ENCODE measurements at places on chromosomes 6 and 20.
A peak's percentile ranks its signal among the peaks of the same experiment; 100 is the strongest.

DNA sequence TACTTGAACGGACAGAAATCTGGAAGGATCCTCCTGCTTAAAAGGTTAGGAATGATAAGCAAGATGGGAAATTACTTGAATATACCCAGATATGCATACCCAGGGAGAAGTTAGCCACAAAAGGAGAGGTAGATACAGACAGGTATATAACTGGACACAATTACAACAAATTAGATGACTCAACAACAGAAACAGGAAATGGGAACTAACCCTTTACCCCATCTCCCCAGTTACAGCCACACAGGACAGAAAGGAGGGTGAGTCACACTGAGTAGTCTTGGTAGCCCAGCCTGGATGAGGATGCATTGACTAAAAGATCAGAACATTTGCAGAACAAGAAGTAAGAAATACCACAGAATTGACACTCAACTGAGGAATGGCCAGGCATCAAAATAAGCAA lies 61.2 kb downstream of the C6orf52 start:
- DNase-seq = peak; percentile 60

DNA sequence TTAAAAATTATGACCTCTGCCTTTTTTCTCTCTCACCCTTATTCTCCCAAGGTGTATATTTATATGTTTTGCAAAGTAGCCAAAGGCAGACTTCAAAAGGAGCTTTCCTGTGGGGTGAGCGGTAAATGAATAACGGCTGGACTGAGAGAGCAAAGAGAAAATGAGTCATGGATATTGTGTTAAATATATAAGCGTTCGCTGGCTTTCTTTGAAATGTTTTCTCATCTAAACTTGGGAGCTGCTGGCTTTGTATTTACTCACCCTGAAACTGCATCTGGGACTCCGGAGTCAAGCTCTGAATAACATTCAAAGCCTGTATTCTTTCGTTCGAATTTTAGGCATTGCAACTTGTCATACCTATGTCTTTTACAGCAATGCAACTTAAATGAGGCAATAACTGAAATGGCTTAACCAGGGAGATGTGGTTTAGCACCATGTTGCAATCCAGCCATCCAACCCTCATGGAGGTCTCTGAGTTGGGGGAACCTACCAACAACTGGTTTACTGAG lies 32.0 kb downstream of the ATXN1 start:
- no peak for DNase-seq

- DNase-seq = no peak
Measured at GRCh38 chr20:52461582-52461981, 270.0 kb upstream of the ZFP64 start.

DNA sequence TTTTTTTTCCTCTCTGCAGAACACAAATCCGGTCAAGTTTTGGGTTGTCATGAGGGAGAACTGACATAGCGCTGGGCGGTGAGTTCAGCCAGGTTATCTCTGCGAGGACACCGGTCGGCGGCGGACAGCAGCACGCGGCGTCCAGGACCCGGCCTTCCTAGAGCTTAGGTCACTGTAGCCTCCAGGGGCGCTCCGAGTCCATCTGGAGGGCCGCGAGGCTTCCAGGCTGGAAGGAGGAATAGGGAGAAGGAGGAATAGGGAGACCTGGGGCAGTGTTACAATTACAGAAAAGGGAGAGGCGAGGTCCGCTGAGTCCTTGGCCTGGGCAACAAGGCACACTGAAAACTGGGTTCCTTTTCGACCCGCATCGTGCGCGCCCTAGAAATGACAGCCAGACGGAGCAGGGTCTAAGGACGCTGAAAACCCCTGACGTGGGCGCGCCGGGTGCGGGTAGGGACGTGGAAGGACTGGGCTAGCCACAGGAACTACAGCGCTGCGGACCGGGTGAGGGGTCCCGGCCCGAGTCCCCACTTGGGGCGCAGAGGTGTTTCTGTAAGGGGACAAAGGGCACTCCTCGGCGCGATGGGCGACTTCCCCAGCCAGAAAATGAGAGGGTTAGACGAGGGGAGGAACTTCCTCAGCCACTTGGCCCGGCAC lies 536 bp upstream of the FNDC1 start:
- DNase-seq = no peak

GRCh38 chr6:160070831-160071230 lies 50.8 kb upstream of the SLC22A1 start:
- DNase-seq = no peak

DNA sequence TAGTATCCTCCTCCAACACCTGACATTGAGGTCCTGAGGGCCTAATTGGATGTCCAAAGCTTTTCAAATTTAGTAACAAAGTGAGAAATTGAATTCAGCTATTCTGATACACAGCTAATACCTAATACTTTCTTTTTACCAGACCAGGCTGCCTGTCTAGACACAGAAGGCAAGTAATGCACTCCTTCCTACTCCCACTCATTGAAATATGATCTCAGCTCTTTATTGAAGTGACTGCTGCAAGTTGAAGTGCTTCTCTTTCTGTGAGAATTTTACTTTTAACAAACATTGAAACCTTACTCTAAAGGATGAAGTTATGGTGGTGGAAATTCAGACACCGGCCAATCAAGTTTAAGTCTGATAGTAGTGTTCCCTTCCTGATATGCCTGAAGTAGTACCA lies 90.8 kb upstream of the OGFRL1 start:
- DNase-seq = no peak

DNA sequence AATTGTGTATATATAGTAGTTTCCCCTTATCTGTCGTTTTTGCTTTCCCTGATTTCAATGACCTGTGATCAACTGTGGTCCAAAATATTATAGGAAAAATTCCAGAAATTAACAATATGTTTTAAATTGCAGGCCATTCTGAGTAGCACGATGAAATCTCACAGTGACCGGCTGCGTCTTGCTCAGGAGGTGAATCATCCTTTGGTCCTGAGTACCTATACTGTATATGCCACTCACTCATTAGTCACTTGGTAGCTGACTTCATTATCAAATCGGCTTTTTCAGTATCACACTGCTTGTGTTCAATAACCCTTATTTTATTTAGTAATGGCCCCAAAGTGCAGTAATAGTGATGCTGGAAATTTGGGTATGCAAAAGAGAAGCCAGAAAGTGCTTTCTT lies 728.3 kb upstream of the EYS start:
- no peak for DNase-seq

GRCh38 chr6:35722121-35722761 lies 14.6 kb upstream of the ARMC12 start:
- DNase-seq = no peak

DNA sequence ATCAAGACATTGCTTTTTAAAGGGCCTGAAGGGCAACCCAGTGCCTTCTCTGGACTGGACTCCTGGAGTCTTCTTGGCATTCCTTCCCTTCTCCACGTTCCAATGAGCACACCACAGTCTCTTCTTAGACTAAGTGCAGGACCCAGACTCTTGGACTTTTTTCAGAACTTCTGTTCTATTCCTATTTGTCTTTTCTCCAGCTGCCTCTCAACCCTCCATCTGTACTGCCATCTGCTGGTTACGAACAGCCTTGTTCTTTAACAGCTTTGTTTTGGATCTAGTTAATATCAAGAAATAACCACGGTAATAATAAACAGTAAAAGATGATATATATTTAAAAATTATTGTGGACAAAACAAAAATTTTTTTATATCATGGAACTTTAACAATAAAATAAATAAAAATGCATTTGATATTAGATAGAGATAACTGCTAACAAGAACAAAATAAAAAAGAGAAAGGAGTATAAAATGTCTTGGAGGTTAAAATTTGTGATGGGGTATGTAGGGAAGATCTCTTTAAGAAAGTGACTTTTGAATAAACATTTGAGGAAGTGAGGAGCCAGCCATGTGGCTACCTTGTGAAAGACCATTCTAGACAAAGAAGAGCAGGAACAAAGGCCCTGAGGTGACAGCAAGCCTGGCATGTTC lies 105.1 kb upstream of the HCRTR2 start:
- peak; percentile 49 for DNase-seq

DNA sequence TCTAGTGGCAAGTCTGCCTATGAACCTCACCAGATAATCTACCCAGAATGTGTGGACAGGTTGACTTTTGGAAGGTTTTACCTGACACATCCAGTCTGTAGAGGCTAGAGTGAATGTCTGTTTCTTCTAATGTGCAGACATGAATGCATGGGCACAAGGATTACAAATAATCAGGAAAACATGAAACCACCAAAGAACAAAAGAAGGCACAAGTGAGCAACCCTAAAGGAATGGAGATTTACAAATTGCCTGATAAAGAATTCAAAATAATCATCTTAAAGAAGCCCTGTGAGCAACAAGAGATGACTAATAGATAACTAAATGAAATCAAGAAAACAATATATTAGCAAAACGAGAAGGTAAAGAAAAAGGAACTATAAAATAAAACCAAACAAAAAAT lies 876.1 kb upstream of the ADGRB3 start:
- no peak for DNase-seq

GRCh38 chr20:45452772-45453691 lies 16.5 kb upstream of the WFDC2 start:
- no peak for DNase-seq

GRCh38 chr6:139231206-139231605 lies 60.6 kb downstream of the TXLNB start:
- no peak for DNase-seq

- no peak for DNase-seq
Measured at GRCh38 chr6:25392372-25392771, 113.2 kb downstream of the CARMIL1 start.

GRCh38 chr6:136752554-136752953 lies 39.7 kb downstream of the MAP3K5 start:
- no peak for DNase-seq

DNA sequence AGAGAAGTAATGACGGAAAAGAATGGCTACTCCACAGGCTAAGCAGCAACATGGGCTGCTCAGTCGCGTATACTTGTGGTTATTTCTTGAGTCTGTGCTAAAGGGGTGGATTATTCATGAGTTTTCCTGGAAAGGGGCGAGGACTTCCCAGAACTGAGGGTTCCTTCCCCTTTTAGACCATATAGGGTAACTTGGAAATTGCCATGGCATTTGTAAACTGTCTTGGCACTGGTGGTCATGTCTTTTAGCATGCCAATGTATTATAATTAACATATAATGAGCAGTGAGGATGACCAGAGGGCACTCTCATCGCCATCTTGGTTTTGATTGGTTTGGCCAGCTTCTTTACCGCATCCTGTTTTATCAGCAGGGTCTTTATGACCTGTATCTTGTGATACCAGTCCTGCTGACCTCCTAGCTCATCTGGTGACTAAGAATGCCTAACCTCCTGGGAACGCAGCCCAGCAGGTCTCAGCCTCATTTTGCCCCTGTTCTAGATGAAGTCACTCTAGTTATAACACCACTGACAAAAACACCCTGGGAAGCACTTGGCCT lies 11.4 kb downstream of the LBP start:
- DNase-seq = no peak

DNA sequence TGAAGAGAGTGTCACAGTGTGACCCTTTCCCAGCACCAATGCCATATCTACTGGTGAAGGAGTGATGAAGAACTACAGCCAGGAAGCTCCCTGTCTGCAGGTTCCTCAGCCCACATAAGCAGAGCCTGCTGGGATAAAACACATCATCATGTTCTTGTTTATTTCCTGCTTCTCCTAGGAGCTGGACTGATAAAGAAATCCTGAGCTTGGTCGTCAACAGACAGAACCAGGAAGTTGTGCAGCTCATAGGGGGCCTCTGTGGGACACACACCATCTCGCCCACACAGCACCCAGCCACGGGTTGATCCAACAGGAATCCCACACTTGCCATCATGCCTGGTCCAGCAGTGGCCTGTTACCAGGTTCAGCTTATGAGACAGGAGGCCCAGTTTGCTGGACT lies 2.8 kb upstream of the CSTL1 start:
- DNase-seq = no peak

DNA sequence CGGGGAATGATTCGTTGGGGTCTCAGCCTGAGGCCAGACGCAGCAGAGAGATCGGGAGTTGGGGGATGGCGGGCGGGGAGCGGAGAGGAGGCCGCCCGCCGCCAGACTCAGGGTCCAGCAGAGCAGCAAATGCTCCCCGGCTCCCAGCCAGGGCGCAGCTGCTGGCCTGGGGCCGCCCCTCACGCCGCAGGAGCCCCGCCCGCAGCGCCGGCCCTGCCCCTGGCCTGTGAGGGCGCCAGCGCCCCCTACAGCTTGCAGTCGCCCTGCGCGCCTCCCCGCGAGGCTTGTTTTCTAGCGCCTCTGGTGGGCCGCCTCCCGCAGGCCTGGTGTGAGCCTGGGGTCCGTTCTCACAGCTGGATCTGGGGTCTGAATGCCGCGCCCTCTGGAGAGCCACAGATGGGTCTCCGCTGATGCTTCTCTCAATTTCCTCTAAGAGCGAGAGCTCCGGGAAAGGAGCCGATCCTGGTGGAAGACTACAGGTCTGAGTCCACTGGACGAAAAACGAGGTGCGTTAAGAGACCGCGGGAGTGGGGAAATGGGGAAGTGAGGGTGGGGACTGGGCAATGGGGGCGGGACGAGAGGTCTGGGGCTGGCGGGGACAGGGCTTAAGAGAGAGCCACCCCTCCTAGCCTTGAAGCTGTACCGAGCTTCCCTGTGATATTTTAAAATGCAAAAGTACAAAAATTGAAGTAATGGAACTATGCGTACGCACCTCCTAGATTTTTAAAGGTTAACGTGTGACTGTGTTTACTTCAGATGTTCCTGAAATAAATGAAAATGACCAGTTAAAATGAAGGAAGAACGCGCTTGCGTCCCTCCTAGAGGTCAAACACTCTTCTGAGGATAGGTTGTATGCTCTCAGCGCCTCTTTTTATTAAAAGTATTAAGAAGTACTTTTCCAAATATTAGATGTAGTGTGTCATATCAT lies 30.1 kb downstream of the TRIM38 start:
- peak; percentile 78 for DNase-seq

GRCh38 chr20:924639-925038 lies 8.5 kb upstream of the ANGPT4 start:
- DNase-seq = no peak

- DNase-seq = no peak
Measured at GRCh38 chr20:1868856-1869255, 26.4 kb upstream of the SIRPA start.

DNA sequence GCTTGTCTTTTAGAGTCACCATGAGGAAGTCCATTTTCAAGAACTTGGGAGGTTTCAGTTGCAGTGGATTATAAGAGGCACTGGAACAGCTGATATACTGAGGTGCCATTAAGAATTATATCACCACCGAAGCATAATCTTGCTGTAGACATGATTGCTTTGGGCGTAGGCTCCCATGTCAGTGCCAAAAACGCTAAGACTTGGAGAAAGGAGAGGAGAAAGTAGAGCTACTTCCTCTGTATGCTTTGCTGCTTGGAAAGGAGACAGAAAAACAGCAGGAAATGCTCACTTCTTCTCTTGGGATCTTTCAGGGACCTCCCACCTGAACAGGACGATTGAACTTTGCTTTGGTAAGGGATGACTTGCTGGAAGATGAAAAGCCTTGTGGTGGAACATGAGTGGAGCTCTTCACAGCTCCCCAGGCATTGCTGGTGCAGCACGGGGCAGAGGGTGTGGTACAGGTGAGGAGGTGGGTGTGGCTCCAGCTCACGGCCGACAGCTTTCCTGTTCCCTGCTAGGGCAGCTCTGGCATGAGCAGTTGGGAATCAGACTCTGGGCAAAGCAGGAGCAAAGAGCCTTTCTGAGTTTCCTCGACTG lies 190.4 kb upstream of the JAG1 start:
- peak; percentile 16 for DNase-seq

GRCh38 chr6:155779456-155779855 lies 323.8 kb upstream of the NOX3 start:
- DNase-seq = no peak

GRCh38 chr20:23163562-23163961 lies 77.4 kb upstream of the CD93 start:
- DNase-seq = no peak

All from HCT116 (cell line).